Hematopoietic multipotent progenitor cell treated with erythropoietin and hydrocortisone succinate and interleukin-3 and kit ligand, for 8 days (in vitro differentiated cells): ENCODE measurements at places on chromosomes 7 and 10.
A peak's percentile ranks its signal among the peaks of the same experiment; 100 is the strongest.

GRCh38 chr7:54774785-54775740 lies 16.1 kb upstream of the SEC61G start:
- DNase-seq, result no peak

- no peak for DNase-seq
Measured at GRCh38 chr10:112395809-112396530, 22.1 kb downstream of the ACSL5 start.

GRCh38 chr10:75103881-75104686 lies 7.4 kb upstream of the SAMD8 start:
- no peak for DNase-seq

DNA sequence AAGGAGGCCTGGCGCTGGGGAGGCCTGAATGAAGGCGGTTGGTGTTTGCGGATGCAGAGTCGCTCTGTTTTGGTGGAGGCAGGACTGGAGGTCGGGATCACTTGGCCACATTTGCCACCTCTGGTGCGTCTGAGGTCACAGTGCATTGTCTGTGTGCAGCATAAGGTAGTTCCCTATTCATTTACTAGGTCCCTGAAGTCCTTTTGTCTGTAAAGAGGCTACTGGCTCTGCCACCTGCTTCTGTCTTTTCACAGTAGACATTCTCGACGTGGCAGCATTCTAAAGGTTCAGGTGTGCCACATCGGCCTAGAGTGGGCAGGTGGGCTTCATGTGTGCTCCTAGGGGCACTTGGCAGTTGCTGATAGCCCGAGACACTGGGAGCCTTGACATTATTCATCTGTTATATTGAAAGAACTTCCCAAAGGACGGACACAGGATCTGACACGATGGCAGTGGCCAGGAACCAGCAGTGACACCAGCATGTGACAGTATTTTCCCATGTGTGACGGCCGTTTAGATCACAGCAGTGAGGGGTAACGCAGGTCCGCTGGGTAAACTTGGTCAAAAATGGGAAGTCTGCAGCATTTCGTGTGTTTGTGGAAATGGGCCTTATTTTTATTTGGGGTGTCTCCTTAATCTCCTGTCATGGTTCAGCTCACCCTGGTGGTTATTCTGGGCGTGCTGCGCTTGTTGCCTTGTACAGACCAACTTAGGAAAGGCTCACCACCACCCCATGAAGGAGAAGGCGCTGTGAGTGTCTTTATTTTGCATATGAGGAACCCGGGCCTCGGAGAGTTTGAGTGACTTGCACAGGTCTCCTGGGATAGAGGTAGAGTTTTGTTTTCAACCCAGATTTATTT lies 5.9 kb downstream of the MGMT start:
- DNase-seq, result no peak

GRCh38 chr7:28125431-28126409 lies 54.9 kb downstream of the JAZF1 start:
- DNase-seq, result no peak

DNA sequence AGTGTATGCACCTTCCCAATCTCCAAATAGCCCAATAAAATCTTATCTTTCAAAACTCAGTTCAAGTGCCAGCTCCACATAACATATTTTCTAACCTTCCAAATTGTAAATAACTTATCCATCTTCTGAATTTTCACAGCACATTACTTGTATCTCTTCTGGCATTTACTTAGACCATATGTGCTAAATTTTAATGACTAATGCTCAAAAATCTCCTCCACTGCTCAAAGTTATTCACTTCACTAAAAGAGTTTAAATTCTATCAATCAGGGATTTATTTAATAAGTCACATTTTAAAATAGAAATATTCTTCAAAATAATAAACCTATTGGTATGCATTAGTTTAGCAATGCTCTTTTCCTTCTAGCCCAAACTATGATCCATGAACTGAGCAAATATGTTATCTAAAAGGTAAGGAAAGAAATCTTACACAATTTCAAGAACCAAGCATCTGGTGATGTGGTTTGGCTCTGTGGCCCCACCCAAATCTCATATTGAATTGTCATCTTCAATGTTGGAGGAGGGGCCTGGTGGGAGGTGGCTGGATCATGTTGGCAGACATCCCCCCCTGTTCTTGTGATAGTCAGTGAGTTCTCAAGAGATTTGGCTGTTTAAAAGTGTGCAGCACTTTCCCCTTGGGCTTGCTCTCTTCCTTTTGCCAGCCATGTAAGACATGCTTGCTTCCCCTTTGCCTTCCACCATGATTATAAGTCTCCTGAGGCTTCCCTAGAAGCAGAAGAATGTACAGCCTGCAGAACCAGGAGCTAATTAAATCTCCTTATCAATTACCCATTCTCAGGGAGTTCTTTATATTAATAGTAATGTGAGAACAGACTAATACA lies 28.1 kb upstream of the GPR22 start:
- DNase-seq, result peak; percentile 26

GRCh38 chr7:22292531-22292930 lies 64.4 kb downstream of the RAPGEF5 start:
- no peak for DNase-seq

- DNase-seq, result no peak
Measured at GRCh38 chr7:133528796-133529195, 275.9 kb downstream of the EXOC4 start.

DNA sequence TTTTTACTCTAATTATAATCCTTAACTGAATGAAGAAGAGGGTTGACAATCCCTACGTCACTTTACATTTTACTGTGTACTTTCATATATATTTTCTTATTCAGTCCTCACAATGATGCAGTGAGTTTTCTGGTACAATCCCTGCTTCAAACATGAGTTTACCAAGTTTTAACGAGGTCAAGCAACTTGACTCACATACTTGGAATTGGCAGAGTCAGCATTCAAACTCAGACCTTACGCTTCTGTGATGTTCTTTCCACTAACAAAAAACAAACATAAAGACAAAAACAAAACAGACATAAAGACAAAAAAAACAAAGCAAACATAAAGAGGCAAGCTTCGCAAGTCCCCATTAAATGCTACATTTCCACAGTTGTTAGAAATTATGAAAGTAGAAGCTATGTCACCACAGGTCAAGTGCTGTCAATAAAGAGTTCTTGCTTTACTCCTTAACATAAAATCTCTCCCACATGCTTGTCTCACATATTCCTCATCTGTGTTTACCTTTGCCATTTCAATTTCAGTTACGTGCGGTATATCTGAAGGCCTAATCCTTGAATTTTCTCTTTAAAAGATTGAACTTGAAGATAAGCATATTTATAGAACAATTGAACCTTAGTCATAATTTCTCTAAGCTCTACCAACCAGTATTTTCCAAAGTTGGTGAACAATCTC lies 217.3 kb downstream of the CELF2 start:
- DNase-seq, result no peak

GRCh38 chr7:26292768-26293560 lies 1.3 kb downstream of the SNX10 start:
- DNase-seq, result no peak

- no peak for DNase-seq
Measured at GRCh38 chr10:58979711-58980110, 196.7 kb upstream of the PHYHIPL start.

DNA sequence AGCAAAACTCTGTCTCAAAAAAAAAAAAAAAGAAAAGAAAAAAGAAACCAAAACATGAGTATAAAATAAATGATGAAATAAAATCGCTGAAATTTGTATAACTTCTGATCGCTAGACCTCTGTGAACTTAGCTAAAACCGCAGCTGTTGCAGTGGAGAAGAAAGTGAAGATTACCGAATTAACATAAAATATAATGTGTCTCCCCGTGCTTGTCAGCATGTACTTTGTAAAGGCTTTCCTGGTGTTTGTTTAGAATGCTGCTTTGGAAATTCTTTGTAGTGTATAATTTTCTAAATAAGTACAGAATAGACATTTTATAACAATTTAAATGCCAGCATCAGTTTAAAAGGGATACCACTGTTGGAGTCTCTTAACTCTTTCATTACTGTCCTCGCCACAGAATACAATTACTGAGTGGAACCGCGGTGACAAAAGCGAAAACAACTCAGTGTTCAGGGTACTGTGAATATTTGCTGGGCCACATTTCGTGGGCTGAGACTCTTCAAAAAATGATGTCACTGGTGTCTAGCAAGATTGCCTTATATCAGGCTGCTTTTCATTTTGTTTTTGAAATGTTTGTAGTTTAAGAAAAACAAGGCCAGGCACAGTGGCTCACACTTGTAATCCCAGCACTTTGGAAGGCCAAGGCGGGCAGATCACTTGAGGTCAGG lies 167.7 kb downstream of the NSUN6 start:
- DNase-seq, result no peak

- DNase-seq, result no peak
Measured at GRCh38 chr10:114868870-114869519, 47.4 kb downstream of the FHIP2A start.

GRCh38 chr7:40747856-40748255 lies 613.1 kb downstream of the SUGCT start:
- DNase-seq, result no peak
